ENCODE measurements at places on chromosomes 1 and 21.

- no peak for DNase-seq
Measured at GRCh38 chr21:45918835-45919447, 62.6 kb upstream of the COL6A1 start.

DNA sequence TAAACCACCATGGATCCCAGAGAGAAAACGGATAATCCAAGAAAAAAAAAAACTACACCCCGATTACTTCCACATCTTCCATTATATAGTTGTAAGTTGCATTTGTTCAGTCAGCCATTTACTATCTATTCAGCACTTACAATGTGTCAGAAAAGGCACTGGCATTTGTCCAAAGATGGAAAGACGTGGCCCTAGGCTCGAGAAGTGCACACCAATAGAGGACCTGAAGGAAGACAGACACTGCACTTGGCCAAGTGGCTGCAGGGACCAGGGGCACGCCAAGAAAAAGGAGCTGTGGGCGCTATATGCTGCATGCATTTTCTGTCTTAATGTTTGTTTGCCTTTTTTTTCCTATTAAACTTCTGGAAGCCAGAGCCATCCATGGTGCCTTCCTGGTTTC is 45.2 kb upstream of the LYST start:
- DNase-seq: no peak

GRCh38 chr1:208083016-208083714 is 161.0 kb downstream of the PLXNA2 start:
- no peak for DNase-seq

DNA sequence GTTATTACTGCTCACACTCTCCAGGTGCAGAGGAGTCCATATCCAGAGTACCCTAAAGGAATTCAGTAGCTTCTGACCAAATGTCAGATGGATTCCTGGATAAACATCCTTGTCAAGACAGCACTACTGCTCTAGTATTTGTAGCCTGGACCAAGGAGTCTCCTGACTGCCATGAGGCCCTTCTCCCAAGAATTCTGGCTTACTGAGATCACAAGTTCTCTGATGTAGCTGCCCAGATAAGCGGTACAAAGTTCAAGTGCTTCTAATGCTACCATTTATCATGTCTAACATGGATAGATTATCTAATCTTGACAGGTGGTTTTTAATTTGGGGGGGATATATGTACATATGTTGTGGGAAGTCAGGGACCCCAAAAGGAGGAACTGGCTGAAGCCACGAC is 196.6 kb upstream of the HMCN1 start:
- no peak for DNase-seq

DNA sequence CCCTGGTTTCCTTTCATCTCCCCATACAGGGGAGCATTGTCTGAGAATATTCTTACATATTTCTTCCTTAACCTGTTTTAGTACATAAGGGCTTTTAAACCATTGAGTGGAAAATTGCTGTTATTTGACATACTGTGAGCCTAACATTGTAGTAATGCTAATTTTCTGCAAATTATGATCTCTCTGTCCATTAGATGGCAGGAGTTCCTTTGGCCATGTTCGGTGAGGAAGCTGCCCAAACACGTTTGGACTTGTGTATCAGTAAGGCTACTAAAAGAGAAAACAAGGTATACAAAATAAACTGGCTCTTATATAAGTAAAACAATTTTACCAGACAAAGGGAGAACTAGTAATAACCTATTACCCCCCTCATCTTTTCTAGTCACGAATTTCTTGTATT is 29.2 kb downstream of the CDC7 start:
- no peak for DNase-seq

DNA sequence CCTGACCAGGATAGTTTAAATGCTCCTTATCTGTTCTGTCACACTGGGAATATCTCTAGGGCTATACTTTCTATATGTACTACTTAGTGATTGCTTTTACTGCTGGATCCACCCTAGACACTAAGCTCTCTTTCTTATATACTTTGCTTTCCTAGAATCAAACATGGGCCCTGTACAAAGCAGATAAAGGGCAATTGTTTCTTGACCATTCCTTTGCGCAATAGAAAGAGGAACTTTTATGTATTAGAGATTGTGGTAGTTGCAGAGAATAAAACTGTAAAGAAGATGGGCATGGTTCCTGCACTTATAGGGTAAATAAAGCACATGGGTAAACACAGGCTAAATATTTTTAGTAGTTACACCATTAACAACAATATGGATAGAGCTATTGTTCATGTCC is 58.8 kb downstream of the ATP6V1G3 start:
- DNase-seq: no peak

GRCh38 chr1:167720965-167721616 is 691 bp upstream of the MPZL1 start:
- DNase-seq: peak; percentile 59

DNA sequence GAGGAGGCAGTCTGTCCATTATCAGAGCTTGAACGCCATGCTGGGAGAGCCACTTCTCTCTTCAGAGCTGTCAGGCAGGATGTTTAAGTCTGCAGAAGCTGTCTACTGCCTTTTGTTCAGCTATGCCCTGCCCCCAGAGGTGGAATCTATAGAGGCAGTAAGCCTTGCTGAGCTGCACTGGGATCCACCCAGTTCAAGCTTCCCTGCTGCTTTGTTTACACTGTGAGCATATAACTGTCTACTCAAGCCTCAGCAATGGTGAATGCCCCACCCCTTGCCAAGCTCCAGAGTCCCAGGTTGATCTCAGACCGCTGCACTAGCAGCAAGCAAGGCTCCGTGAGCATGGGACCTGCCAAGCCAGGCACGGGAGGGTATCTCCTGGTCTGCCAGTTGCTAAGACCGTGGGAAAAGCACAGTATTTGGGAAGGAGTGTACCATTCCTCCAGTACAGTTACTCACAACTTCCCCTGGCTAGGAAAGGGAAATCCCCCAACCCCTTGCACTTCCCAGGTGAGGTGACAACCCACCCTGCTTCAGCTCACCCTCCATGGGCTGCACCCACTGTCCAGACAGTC is 32.5 kb downstream of the RGS13 start:
- DNase-seq: no peak

GRCh38 chr1:164337885-164338284 is 221.1 kb upstream of the PBX1 start:
- no peak for DNase-seq

DNA sequence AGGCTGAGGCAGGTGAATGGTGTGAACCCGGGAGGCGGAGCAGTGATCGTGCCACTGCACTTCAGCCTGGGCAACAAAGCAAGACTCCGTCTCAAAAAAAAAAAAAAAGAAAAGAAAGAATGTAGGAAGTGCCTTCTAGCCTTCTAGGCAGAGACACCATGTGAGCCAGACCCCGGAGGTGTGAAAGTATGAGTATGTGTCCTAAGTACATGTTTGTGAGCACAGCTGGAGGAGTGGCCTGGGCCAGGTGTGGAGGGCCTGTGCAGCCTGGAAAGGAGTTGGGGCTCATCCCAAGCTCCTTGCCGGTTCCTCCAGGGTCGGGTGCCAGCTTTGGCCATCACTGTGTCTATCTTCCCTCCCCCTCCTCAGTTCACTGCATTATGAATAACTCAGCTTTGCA is 13.0 kb downstream of the SOX13 start:
- DNase-seq: no peak

DNA sequence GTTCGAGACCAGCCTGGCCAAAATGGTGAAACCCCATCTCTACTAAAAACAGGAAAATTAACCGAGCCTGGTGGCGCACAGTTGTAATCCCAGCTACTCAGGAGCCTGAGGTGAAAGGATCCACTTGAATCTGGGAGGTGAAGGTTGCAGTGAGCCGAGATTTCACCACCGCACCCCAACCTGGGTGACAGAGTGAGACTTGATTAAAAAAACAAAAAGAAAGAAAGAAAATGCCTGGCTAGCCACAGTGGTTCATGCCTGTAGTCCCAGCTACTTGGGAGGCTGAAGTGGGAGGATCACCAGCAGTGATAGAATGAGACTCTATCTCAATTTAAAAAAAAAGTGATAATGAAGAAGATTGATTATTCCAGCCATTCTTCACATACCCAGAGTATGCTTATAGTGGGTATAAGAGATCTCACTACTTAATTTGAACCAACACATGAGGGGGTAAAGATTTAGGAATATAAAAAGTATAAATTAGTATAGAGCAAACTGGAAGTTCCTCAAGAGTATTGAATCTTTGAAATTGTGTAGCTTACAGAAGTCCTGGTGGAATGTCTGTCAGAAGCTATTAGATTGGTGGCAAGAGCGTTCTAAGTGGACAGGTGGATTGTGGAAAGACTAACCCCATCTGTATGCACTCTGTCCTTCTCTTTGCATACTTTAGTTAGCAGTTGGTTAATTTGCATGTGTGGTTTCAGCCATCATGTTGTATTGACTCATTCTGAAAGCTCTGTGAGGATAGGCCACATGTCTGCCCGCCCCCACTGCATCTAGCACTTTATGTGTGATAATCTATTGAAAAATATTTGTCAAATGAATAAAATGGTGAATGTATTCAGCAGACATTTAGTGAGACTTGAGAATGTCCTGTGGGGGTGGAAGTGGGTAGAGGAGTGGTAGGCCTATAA is 25.0 kb downstream of the RLF start:
- DNase-seq: no peak

DNA sequence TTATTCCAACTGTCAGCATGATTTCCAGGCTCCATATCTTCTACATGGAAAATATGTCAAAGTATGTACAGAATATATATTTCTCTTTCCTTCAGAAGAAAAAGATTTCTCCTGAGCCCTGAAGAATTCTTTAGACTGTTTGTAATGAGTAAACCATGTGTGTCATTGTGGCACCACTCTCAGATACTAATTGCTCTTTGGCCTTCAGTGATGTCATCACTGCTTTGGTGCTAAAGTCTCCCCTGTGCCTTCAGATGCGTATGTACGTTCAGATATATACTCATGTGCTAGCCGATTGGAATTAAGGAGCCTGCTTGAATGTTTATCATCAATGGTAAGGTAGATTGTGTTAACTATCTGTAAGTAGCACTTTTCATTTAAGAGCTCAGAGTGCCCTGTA is 20.6 kb upstream of the NBL1 start:
- DNase-seq: no peak

DNA sequence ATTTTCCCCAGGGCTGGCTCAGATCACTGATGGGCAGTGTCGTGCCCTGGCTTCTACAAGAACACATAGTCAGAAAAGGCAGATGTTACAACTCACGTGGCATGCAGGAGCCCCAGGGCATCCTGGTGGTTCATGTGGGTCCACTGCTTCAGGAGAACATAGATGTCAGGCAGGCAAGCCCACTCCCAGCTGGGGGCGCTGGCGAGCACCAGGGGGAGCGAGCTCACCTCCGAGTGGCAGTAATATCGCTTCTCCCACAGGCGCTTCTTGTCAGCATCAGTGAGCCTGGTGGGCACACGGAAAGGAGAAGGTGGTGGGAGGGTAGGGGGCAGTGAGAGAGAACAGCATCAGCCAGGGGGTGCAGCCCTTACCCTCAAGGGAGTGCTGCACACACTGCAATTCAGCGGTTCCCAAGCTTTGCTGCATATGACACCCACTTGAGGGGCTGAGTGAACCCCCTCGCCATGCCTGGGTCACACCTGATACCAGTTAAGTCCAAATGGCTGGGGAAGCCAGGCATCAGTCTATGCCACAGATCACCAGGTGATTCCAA is 34.3 kb upstream of the PPP1R15B start:
- DNase-seq: no peak

GRCh38 chr1:14836426-14837140 is 238.1 kb downstream of the KAZN start:
- DNase-seq: no peak

- no peak for DNase-seq
Measured at GRCh38 chr1:205942631-205943159, 561 bp downstream of the SLC26A9 start.

DNA sequence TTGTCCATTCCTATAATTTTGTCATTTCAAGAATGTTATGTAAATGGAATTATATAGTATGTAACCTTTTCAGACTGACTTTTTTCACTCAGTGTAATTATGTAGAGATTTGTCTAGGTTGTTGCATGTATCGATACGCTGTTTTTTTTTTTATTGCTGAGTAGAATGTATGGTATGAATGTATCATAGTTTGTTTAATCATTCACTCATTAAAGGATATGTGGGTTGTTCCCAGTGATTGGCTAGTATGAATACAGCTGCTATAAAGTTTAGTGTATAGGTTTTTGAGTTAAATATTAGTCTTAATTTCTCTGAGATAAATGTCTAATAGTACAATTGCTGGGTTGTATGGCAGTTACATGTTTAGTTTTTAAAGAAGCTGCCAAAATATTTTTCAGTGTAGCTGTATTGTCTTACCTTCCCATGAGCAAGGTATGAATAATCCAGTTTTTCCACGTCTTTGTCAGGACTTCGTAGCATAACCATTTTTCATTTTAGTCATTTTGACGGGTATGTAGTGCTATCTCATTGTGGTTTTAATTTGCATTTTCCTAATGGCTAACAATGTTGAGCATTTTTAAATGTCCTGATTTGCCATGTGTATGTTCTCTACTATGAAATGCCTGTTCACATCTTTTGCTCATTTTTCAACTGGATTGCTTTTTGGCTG is 22.4 kb downstream of the CASQ2 start:
- DNase-seq: no peak

DNA sequence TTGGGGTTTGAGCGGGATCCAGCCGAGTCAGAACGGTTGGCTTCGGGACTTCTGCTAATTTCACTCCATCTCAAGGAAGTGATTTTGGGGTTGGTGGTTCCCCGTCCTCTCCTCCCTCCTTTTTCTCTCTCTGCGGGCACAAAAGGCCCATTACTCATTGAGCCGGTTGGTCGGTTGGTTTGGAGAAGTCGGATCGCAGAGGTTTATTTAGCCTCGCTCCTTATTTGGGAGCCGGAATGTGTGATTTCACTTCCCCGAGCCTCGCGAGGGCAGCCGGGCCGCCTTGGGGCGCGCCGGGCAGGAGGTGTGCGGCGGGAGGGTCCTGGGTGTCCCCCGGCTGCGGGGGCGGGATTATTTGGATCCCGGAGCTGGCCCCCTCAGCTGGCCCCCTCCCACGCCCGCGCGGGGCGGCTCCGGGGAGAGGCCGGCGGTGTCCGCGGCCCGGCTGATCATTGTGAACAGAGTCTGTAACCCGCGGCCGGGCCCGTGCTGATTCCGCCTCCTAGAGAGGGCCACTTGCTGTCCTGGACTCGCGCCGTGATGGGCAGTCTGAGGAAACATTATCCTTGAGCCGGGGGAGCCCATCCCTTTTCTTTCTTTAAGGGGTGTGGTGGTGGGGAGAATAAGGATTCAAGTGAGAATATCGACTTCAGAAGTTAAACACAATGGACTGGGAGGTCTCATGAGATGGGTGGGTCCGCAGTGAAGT is 1.2 kb downstream of the MAPKAPK2 start:
- peak; percentile 80 for DNase-seq

- DNase-seq: no peak
Measured at GRCh38 chr1:88892357-88892877, 1.1 kb upstream of the GTF2B start.

- no peak for DNase-seq
Measured at GRCh38 chr1:145705622-145706021, 1.5 kb downstream of the PDZK1 start.

GRCh38 chr21:38986406-38986805 is 180.7 kb downstream of the ETS2 start:
- DNase-seq: no peak

GRCh38 chr21:44834951-44835646 is 17.2 kb upstream of the SUMO3 start:
- DNase-seq: no peak

GRCh38 chr1:68280286-68280685 is 48.0 kb upstream of the WLS start:
- no peak for DNase-seq

Measured in hepatic stellate cell (primary cell).